Kidney (tissue), 22 donors: ENCODE measurements at places on chromosomes 4 and X. TPM values are rescaled to one million over a fixed set of nuclear protein-coding genes. Genes with fewer than 3 reads are reported as not detected.

Gene CCKAR
- not detected for total RNA-seq

- H3K4me3 ChIP-seq: no peak overlapping the region
- no peaks in the 10 kb centered on the region for H3K4me1 ChIP-seq
- DNase-seq: no peak
- H3K36me3 ChIP-seq: no peaks in the 10 kb centered on the region
- no peak overlapping the region for H3K27ac ChIP-seq
These were observed 250.1 kb upstream of the SMIM31 start for GRCh38 chr4:164503874-164504273.

Gene RENBP
- total RNA-seq: 22.9 TPM

Gene TBC1D9
- total RNA-seq: 38.6 TPM

Gene APLN
- total RNA-seq: 0.31 TPM

Gene PNMA6F
- not detected for total RNA-seq

DNA sequence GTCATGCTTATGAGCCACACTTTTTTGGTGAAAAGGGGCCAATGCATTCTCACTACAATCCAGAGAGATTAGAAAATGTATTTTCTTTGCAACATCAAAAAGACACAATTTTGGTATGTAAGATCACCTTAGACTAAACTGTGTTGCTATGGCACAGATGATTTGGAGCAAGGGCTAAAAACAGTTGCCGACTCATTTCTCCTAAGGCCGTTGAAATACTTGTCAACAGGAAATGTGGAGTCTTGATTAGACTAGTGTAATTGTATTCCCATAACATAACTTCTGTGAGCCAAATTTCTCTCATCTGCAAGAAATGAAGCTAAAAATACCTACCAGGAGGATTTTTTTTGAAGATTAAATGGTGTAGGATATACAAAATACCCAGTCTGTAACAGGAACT is 2547.7 kb downstream of the ARAP2 start:
- DNase-seq: no peak
- no peak overlapping the region for H3K4me3 ChIP-seq
- H3K4me1 ChIP-seq: no peaks in the 10 kb centered on the region
- H3K27me3 ChIP-seq: no peaks in the 10 kb centered on the region

GRCh38 chr4:82430964-82431745 is 765 bp downstream of the ENOPH1 start:
- H3K4me1 ChIP-seq: no peaks in the 10 kb centered on the region
- no peaks in the 10 kb centered on the region for H3K27me3 ChIP-seq
- peaks cover 1% of the 10 kb centered on the region for H3K36me3 ChIP-seq

DNA sequence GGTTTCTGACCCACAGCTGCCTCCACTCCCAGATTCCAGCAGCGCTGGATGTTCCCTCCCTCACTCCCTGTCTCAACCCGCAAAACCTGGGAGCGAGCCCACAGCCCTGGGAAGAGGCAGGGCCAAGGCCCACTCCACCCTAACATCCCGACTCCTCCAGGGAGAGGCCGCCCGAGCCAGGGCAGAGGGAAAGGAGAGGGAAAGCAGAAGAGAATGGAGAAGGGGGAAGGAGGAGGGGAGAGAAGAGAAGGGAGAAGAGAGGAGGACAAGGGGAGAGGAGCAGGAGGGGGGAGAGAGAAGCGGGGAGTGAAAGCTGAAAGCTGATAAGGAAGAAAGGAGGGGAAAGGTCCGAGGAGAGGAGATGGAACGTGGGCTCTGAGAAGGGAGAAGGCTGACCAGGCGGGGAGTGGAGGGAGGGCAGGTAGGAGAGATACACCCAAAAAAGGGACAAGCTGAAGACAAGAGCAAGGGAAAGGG is 120.2 kb upstream of the PJA1 start:
- no peak overlapping the region for H3K4me3 ChIP-seq
- no peaks in the 10 kb centered on the region for H3K27me3 ChIP-seq
- no peak overlapping the region for H3K27ac ChIP-seq
- DNase-seq: peak; percentile 45
- no peaks in the 10 kb centered on the region for H3K36me3 ChIP-seq

Gene SLC16A2
- total RNA-seq: 13.8 TPM

GRCh38 chrX:71291381-71291780 is 7.9 kb downstream of the NONO start:
- H3K4me3 ChIP-seq: no peak overlapping the region
- H3K27ac ChIP-seq: no peak overlapping the region
- DNase-seq: no peak
- H3K4me1 ChIP-seq: no peaks in the 10 kb centered on the region
- peaks cover 8% of the 10 kb centered on the region for H3K36me3 ChIP-seq

DNA sequence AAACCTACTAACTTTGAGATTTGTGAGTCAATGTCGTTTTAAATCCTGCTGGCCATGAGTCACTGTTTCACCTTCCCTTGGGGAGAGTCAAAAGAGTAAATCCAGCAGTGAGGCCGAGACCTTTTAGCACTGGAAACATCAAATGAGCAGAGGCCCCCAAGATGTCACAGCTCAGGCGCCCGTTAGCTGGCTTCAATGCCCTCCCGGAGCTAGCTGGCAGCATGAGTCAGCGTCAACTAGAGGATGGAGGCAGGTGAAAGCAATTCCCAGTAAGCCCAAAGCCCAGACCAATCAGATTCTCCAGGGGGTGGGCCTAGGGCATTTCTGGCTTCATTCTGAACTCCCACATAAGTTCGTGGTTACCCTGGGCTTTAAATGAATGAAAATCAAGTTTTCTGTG is 170.9 kb downstream of the CLCN4 start:
- H3K27me3 ChIP-seq: no peaks in the 10 kb centered on the region
- no peak overlapping the region for H3K4me3 ChIP-seq
- no peak for DNase-seq
- no peaks in the 10 kb centered on the region for H3K4me1 ChIP-seq
- H3K27ac ChIP-seq: no peak overlapping the region
- no peaks in the 10 kb centered on the region for H3K36me3 ChIP-seq

- peak overlapping the region; percentile 38 for H3K27ac ChIP-seq
- no peak overlapping the region for H3K4me3 ChIP-seq
- peak; percentile 38 for DNase-seq
- H3K4me1 ChIP-seq: peaks cover 8% of the 10 kb centered on the region
- H3K36me3 ChIP-seq: no peaks in the 10 kb centered on the region
- no peaks in the 10 kb centered on the region for H3K27me3 ChIP-seq
These were observed 16.0 kb downstream of the MEPE start for GRCh38 chr4:87848622-87849351.

DNA sequence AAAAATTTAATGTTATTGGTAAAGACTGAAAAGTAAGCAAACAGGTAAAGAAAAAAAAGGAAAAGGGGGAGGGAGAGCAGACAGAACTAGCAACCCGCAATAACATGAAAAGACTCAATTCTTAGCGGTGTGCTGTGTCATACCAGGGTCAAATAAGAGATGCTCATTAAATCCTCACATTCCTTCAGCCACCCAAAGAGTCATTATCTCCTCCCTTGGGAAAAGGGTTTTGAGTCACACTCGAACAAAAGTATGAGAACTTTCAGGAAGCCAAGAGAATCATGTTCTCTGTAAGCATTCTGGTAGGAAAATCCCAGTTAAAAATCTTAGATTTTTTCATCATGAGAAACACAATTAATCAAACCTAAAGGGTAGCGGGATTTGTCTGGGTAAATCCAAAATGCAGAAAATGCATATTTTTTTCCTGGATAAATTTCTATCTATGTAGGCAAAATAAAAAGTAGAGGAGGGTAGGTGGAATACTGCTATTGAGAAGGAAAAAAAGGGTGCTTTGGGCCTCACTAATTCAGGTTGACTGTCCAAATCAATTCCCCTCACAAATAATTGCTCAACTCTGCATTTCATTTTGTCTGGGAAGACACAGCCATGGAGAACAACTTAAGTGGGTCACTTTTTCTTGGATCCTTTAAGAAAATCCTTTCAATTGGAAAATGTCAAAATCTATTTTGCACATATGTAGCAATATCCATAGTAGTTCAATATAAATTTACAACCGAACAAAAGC is 23.2 kb downstream of the TNIP3 start:
- no peak overlapping the region for H3K4me3 ChIP-seq
- H3K27ac ChIP-seq: no peak overlapping the region

DNA sequence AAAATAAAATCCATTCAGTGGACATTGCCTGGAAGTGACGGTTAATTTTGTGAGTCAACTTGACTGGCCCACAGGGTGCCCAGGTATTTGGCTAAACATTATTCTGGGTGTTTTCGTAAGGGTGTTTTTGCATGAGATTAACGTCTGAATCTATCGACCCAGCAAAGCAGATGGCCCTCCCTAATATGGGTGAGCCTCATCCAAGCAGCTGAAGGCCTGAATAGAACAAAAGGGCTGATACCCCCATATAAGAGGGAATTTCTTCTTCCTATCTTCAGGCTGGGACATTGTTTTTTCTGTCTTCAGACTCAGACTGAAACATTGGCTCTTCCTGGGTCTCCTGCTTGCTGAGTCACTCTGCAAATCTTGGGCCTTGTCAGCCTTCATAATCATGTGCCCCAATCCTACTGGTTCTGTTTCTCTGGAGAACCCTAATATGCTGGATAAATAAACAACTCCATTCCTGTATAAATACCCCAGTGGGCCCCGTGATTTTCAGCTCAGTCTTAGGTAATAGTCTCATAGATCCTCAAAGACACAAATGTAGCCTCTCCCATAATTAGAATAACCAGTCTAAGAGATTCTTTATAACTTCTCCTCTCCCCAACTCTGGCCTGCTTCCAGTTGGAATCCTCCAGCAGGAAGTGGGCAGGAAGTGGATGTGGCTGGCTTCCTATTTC is 33.1 kb upstream of the DDX3X start:
- no peak overlapping the region for H3K27ac ChIP-seq
- H3K36me3 ChIP-seq: no peaks in the 10 kb centered on the region
- H3K4me3 ChIP-seq: no peak overlapping the region
- DNase-seq: no peak
- H3K27me3 ChIP-seq: no peaks in the 10 kb centered on the region

Gene PWWP3B
- total RNA-seq: 1.4 TPM

DNA sequence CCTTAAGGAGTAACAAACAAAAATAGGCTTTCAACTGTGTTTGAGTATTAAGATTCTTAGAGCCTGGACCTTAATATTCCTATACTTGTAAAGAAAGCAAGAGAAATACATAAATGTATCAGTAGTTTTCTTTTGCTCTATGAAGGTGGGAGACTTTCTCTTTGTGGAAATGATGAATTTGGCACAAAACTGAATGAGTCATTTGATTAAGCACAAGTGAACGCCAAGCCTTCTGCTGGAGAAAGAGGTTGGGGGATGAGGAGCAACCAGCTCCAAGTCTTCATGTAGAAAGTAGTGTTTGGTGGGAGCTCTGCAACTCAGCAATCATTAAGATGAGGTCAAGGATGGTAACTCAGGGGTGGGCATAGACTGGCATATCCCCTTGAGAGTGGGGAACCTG is 49.6 kb downstream of the MEPE start:
- no peaks in the 10 kb centered on the region for H3K27me3 ChIP-seq
- no peaks in the 10 kb centered on the region for H3K4me1 ChIP-seq
- no peak for DNase-seq
- H3K36me3 ChIP-seq: no peaks in the 10 kb centered on the region

DNA sequence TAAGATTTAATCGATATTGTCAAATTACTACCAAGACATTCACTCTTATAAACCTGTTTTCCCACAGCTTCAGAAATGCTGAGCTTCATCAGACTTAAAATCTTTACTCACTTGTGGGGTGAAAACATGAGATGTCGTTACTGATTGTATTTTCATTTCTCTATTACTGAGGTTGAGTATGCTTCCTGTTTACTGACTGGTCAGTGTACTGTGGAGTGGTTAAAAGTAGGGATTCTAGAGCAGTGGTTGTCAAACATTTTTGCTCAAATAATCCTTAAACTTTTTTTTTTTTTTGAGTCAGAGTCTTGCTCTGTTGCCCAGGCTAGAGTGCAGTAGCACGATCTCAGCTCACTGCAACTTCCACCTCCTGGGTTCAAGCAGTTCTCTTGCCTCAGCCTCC is 50.3 kb downstream of the NSUN7 start:
- no peaks in the 10 kb centered on the region for H3K36me3 ChIP-seq
- DNase-seq: no peak
- no peak overlapping the region for H3K27ac ChIP-seq
- H3K4me1 ChIP-seq: no peaks in the 10 kb centered on the region
- H3K4me3 ChIP-seq: no peak overlapping the region
- H3K27me3 ChIP-seq: no peaks in the 10 kb centered on the region

- no peak overlapping the region for H3K27ac ChIP-seq
- H3K27me3 ChIP-seq: no peaks in the 10 kb centered on the region
- no peak for DNase-seq
These were observed 34.9 kb downstream of the HMX1 start for GRCh38 chr4:8836664-8837171.

Gene CYLC1
- total RNA-seq: not detected
